Tongue (tissue), 3 donors: ENCODE measurements at places on chromosomes 4 and X.
A peak's percentile ranks its signal among the peaks of the same experiment; 100 is the strongest.

DNA sequence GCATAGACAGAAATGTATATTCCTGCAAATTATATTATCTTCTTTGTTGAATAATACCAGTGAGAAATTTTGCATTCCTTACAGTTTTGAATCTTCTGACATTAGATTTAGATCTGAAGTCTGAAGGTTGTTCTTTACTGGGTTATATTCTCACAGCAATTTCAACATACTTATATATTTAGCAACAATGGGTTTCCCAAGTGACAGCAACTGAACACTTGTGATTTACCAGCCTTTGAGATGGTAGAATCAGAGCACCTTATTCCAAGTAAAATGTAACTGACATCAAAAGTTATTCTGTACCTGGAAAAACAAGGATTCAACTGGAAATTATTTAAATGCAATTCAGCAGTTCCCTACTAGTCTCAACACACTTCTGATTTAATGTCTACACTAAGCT is 66.0 kb downstream of the RELL1 start:
- no peak for DNase-seq

GRCh38 chr4:134812611-134813010 is 611.0 kb upstream of the PABPC4L start:
- no peak for DNase-seq

DNA sequence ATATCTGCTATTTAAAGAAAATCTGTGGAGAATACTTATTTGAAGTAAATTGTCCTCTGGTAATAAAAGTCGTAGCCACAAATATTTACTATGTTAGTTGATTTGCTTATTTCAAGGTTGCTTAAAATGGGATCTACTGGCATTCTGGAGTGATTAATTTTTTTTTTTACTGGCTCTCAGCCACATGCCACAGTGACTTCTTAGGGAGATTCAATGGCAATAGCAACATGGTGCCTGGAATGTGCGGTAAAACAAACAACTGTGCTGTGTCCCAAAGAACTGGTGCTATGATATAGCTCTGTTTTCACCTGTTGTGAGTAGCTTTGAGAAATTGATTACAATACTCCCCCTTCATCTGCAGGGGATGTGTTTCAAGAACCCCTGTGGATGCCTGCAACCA is 324.3 kb downstream of the GPAT3 start:
- DNase-seq: no peak

DNA sequence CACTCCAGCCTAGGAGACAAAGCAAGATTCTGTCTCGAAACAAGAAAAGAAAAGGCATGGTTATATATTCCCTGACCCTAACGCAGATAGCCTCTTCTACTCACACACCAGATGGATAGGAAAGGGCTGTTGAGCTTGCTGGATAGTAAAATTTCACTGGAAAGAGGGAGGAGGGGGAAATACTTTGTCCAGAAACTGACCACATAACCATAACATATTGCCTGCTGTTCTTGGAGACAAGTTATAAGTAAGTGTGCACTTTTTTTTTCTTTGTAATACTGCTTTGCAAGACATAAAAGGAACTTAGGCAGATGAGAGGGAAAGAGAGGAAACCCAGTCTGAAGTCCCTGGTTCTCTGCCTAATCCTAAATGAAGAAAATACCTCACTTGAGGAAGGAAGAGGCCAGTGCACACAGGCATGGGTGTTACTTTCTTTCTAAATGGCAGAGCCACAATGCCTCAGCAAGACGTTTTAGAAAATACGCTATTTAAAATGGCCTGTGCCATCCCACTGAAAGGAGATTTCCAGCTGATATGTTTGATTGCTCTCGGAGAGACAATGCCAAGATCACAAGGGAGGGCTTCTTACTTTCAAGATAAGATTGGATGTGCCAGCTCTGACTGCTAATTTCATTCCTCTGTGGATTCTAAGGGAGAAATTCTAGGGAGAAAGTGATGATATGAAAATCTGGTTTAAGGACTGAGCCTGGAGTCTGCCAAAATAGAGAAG is 140.6 kb downstream of the DCTD start:
- DNase-seq: no peak

- DNase-seq: no peak
Observed at GRCh38 chr4:61320154-61320553, 120.0 kb downstream of the ADGRL3 start.

DNA sequence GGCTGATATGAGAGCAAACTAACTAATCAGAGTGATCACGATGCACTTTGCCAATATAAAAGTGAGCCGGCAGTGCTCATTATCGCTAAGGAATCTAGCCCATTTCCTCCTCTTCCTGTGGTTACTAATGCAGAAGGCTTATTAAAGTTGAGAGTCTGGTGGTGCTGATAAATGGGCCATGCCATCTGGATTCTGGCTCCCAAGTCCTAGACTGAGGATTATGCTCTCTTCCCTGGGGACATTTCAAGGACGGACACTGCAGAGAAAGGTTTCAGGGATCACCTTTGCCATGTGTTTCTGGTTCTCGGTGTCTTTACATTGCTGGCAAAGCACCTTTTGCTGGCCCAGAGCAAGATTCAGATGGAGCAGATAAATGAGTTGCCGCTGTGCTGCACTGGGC is 85.3 kb downstream of the RTL5 start:
- DNase-seq: no peak

DNA sequence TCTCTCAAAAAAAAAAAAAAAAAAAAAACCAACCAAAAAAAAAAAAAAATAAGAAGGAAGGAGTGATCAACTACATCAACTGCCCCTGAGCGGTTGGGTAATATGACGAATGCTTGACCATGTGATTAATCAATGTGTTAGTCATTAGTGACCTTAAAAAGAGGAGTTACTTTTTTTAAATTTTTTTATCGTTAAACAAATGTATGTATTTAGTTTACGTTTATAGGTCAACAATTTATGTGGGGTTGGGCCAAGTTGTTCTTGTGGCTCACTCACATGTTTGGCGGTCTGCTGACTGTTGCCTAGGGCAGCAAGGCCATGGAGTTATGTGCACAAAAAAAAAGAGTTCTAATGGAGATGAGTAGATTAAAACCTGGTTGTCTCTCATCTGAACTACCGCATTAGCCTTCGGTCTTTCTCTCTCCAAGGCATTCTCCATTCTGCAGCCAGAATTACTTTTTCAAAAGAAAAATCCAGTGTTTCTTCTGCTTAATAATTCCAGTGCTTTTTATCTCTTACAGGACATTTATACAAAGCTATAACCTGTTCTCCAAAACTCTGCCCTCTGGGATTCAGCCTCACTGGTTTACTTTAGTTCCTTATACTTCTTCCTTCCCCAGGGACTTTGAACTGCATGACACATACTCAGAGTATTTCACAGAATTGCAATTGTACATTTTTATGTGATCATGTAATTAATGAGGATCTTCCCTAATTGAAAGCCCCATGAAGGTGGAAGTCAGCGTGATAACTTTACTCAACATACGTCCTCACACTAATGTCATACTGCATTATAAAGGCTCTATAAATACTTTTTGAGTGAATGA is 505.5 kb downstream of the ANKRD50 start:
- no peak for DNase-seq

DNA sequence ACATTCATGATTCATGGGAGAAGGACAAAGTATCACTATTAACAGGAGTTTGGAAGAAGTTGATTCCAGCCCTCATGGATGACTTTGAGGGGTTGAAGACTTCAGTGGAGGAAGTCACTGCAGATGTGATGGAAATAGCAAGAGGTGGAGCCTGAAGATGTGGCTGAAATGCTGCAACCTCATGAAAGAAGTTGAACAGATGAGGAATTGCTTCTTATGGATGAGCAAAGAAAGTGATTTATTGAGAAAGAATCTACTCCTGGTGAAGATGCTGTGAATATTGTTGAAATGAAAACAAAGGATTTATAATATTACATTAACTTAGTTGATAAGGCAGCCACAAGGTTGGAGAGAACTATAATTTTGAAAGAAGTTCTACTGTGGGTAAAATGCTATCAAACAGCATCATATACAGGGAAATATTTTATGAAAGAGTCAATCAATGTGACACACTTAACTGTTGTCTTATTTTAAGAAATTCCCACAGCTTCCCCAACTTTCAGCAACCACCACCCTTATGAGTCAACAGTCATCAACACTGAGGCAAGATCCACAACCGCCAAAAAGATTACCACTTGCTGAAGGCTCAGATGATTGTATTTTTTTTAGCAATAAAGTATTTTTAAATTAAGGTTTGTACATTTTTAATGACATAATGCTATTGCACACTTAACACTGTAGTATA is 302.6 kb downstream of the CBLL2 start:
- no peak for DNase-seq

GRCh38 chr4:97367878-97368277 is 775.4 kb downstream of the STPG2 start:
- DNase-seq: peak; percentile 47

- no peak for DNase-seq
Observed at GRCh38 chr4:105067946-105068345, 78.7 kb upstream of the TET2 start.

GRCh38 chr4:72768364-72768763 is 199.3 kb upstream of the ADAMTS3 start:
- no peak for DNase-seq

DNA sequence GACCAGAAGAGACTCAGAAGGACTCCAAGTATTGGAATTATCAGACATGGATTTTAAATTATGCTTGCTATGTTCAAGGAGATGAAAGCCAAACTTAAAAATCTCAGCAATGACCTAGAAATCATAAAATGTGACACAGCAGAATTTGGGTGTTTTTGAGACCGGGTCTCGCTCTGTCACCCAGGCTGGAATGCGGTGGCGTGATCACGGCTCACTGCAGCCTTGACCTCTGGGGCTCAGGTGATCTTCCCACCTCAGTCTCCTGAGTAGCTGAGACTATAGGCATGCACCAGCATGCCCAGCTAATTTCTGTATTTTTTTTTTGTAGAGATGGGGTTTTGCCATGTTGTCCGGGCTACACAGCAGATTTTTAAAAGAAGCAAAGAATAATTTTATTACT is 12.7 kb downstream of the TAB3 start:
- no peak for DNase-seq

DNA sequence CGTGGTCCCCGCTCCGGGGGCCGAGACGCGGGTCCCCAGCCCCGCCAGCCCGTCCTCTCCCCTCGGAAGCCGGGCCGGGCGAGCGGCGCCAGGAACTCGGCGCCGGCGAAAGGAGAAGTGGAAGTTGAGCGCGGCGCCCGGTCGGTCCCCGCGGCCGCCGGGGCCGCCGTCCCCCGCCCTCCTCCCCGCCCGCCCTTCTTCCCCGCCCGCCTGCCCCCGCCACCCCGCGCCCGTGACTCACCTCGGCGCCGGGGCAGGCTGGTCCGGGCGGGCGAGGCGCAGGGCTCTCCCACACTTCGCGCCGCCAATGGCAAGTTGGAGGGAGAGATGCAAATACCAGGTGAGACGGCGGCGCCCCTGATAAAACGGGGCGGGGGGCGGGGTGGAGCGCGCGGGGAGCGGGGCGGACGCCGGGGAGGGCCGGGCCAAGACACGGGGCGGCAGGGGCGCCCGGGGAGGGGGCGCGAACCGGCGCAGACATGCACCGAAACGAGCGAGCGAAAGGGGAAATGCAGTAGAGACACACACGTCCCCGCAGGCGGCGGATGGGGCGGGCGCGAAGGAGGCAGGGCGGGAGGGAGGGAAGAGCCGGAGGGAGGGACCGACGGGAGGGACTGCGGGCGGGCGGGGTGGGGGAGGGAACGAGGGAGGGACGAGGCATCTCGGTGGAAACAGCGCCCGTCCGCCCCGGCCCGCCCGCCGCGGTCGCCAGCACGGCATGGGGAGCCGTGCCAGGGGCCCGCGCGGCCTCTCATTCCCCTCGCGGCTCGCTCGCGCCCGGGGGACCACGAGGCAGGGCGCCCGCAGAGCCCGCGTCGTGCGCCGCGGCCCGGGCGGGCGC is at the start of gene ELF4:
Gene ELF4 (minus strand): TSS at position 119 of the 841 bp plus-strand sequence. CDS start 29,167 bp downstream, outside the sequence.
- DNase-seq: peak; percentile 63

DNA sequence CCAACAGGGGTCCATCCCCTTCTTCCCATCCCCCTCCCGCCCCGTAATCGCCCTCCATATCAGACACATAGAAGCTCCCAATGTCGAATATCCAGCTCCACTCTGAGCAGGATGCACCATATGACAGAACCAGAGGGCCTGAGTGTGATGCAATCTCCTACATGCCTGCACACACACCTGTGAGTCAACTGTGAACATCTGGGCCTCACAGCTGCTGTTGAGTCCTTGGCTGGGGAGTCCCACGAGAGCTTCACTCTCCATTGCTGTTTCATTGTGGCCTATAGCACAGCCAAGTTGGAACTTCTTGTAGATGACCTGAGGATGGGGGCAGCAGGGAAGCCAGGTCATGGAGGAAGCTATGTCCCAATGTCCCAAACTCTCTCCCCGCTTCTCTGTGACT is 8.2 kb downstream of the SLC38A5 start:
- no peak for DNase-seq

GRCh38 chr4:186297013-186297645 is 31.1 kb downstream of the F11 start:
- DNase-seq: peak; percentile 84

DNA sequence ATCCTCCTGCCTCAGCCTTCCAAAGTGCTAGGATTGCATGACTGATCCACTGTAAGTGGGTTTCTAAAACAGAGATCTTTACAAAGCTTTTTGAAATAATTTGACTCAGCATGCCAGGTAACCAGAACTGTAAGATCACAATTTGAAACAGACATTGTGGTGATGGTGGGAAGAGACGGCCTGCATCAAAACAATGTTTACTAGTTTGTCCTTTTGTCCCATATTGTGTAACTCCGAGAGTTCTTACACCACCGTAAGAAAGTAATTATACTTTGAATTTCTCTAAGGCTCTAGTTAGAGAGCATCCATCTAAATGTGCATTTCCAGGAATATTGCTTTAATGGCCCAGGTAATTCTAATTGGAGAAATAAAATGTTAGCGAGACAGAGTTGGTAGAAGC is 594 bp upstream of the ARHGAP24 start:
- DNase-seq: no peak

DNA sequence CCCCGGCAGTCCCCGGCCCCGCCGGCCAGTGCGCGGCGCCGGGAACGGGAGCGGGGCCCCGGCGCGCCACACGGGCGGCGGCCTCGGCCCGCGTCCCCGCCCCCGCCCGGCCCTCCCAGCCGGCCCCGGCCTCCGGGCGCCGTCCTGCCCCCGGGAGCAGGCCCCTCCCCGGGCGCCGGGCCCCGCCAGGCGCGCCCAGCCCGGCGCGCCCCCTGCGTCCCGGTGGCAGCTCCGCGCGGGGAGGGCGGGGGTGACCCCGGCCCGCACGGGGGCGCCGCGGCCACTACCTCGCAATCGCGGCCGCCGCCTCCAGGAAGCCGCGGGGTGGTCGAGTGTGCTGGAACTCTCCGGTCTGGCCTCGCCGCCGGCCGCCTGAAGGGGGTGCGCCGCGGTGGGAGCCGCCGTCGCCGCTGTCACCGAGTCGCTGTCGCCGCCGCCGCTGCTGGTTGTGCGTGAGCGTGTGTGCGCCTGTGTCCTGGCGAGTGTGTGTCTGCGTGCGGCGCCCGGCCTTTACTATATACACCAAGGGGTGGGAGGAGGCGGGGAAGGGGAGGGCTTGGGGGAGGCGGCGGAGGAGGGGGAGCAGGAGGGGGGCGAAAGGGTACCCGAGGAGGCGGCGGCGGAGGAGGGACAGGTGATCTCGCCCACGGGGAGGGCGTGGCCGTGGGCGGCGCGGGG is at the start of gene RAI2:
Gene RAI2 (minus strand): TSS at position 488 of the 678 bp plus-strand sequence. CDS start 59,288 bp downstream, outside the sequence.
- peak; percentile 34 for DNase-seq

GRCh38 chrX:47316276-47317025 is 53.9 kb upstream of the ZNF157 start:
- DNase-seq: peak; percentile 20

- no peak for DNase-seq
Observed at GRCh38 chr4:153258750-153259149, 54.5 kb downstream of the TRIM2 start.

GRCh38 chr4:184292877-184293276 is 75.2 kb upstream of the ENPP6 start:
- no peak for DNase-seq
